Activated gamma-delta T cell (primary cell): ENCODE measurements at places on chromosomes 7 and 10.

GRCh38 chr10:104807581-104808310 is 166.7 kb downstream of the SORCS3 start:
- DNase-seq = no peak

DNA sequence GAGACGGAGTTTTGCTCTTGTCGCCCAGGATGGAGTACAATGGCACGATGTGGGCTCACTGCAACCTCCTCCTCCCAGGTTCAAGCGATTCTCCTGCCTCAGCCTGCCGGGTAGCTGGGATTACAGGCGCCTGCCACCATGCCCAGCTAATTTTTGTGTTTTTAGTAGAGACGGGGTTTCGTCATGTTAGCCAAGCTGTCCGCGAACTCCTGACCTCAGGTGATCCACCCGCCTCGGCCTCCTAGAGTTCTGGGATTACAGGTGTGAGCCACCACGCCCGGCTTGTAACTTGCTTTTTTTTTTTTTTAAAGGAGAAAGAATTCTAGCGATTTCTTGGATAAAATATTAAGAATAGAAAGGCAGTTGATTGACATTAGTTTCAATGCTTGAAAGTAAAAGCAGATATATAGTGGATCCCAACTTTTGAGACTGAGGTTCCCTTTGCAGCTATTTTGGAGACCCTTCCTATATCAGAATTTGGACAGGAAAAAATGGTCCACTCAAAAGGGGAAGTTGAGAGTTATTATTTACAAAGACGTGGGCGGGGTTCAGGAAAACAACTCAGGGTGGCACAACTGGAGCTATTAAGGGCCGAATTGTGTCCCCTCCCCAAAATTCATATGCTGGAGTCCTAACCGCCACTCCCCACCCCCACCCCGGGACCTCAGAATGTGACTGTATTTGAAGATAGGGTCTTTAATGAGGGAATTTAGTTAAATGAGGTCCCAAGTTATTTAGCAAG is 1.3 kb upstream of the ERCC6 start:
- DNase-seq = no peak

DNA sequence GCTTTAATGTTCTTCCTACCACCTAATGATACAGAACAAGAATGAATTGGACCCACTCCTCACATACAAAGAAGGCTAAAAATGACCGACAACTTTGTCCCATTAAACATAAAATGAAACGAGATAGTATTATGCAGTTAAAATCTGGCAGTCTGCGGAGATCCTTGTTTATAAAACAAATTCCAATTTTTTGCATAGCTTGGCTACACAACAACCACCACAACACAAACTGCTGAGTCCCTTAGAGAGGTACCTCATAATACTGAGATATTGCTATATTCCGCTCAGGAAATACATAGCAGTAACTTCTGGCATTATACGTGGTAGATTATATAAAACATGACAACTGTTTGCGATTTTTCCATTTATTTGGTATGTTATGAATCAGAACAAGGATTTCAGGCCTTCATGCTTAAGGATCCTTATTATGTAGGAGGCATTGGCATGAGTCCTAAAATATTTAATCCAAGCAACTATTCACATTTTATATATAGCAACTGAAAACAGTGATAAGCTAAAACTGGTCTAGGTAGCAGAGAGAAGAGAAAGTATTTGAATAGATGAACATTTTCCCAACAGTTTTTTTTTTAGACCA is 96.0 kb downstream of the ANK3 start:
- DNase-seq = no peak

DNA sequence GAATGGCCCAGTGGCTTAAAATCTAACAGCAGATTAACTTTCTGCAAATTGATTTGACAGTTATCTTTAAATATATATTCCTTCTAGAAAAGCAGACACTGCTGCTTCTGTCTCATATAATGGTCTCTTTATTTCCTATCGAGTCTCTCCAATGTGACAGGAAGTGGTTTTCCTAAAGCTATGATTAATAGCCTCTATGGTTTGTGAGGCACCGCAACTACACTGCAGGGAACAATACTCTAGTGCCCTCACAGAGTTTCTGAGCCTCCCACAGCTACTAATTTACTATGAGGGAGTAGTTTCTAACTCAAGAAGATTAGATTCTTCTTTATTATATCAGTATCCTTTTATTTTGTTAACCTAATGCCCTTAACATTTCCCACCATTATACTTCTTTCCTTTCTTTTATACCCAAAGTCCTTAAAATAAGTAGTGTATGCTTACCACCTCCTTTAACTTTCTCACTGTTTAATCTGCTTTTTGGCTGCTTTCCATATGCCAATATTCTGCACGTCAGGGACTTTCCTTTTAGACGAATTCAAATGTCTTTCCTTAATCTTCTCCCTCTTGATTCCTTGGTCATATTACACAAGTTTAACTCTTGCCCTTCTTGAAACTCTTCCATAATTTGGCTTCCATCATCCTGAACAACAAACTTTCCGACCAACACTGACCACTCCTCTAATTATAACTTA is 23.8 kb upstream of the AHR start:
- no peak for DNase-seq

- no peak for DNase-seq
Observed at GRCh38 chr7:44121761-44122420, 1.5 kb downstream of the POLD2 start.

GRCh38 chr10:78924319-78925003 is 144.3 kb upstream of the ZMIZ1 start:
- no peak for DNase-seq

GRCh38 chr10:127649642-127650041 is 87.3 kb upstream of the FOXI2 start:
- no peak for DNase-seq

- DNase-seq = no peak
Observed at GRCh38 chr7:1919539-1920265, 249.6 kb downstream of the ELFN1 start.

- DNase-seq = no peak
Observed at GRCh38 chr7:34165927-34166550, 260.7 kb downstream of the BMPER start.

DNA sequence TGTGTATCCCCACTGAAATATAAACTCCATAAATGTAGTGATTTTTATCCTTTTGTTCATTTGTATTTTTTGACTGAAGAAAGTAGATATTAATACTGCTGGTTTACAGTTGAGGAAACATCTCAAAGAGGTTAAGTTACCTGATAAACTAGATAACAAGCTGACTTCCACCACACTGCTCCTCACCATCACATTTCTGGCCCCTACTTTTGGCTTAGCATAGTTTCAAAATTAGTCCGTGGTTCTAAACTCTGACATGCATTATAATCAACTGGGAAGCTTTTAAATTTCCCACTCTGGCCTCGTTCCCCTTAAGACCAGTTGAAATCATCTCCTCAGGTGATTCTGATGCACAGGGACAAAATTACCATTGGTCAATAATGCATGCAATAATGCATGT is 43.5 kb downstream of the ANKIB1 start:
- DNase-seq = no peak

DNA sequence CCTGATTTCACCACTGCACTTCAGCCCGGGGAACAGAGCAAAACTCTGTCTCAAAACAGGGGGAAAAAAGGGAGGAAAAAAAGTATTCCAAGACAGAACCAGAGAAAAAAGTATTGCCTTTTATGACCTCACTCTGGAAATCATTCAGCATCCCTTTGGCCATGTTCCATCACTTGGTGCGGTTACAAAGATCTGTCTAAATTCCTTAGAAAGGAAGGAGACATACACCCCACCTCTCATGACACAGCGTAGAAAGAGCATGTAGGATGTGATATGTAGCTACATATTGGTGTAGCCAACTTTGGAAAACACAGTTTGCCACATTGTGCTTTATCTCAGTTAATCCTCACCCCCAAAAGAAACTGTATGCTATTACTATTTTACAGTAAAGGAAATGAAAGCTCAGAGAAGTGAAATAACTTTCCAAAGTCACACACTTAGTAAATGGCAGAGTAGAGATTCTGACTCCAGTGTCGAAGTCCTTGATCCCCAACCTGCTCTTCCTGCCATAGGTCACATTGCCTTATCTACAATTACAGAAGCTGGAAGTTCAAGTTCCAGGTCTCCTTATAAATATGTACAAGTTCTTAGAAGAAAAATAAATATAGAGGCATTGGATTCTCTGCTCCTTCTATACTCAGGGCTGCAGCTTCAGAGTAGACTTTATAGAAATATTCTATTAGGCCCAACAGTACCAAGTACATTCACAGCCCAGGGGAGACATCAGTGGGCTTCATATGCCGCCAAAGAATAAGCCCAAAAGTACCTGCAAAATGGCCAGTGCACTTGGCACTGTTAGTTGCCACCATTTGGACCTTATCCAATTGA is 91.6 kb upstream of the KMT2E start:
- DNase-seq = no peak

- no peak for DNase-seq
Observed at GRCh38 chr7:90607196-90607595, 11.1 kb downstream of the CDK14 start.

- no peak for DNase-seq
Observed at GRCh38 chr7:157990226-157990880, 597.3 kb downstream of the PTPRN2 start.

- no peak for DNase-seq
Observed at GRCh38 chr7:55470261-55470660, 102.0 kb downstream of the VOPP1 start.

DNA sequence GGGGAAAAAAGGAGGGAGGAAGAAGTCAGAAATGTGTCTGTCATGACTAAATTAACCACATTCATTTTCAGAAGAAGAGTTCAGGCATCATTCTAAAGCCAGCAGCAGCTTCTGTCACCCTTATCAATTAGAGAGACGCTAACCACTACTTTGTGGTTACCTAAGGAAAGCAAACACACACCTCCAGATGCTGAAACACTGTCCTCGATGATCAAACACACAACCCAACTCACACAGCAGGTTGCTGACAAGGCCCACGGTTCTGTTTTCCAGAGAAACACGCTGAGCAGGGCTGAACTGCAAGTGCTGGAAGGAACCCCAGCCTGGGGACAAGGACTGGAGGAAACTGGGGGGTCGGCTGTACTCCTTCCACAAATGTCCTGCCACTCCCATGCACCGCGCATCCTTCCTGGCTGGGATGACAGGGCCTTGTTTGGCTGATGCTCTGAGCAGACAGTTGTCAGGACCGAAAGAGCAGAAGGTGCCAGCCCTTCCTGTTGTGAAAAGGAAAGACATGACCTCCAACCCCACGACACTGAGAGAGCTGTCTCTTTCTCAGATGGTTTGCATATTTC is 36.6 kb downstream of the PRKCQ start:
- no peak for DNase-seq

DNA sequence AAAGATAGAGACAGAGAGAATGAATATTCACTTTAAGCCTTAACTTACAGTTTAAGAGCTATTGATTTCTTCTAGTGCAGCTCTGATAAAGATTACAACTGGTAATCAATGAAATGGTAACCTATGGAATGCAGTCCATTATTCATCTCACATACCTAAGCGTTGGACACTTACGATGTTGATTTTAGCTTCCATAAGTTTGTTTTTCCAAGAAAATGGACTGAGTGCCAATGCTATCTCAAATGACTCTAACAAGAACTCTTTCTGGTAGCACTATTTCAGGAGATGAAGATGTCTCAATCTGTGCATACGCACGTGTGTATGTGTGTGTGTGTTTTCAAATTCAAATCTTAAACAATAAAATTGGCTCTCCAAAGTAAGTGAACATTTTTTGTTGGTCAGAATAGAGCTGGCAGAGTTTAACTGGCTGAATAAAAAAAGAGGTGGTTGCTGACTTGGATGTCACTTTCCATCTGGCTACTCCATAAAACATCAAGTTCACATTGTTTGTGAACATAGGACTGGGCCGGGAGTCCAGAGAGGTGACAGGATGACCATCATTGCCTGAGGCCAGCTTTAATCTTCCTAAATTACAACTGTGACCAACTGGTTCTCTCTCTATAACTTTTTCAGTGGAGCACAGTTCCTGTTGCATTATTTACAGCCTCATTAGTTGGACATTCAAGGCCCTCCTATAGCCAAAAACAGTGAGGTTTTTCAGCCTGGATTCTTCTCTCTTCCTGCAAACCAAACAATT is 106.9 kb upstream of the CSTF2T start:
- DNase-seq = no peak

DNA sequence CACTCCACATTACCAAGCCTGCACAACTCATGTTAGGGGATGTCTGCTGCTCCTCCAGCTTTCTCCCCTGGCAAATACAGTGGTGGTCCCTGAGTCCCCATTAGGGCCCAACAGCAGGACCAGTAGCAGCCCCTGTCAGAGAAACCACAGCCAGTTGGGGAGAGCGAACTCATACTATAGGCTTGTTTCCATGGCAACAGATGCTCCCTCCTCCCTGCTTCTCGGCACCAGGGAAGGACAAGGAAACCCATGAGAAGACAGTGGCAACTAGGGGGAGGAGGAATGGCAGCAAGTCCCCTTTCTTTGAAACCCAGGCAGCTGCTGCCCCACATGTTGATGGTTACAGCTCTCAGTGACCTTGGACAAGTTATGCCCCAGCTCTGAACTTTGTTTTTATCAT is 326.4 kb downstream of the KCNMA1 start:
- no peak for DNase-seq

- DNase-seq = no peak
Observed at GRCh38 chr10:15735763-15736162, 16.0 kb upstream of the ITGA8 start.

DNA sequence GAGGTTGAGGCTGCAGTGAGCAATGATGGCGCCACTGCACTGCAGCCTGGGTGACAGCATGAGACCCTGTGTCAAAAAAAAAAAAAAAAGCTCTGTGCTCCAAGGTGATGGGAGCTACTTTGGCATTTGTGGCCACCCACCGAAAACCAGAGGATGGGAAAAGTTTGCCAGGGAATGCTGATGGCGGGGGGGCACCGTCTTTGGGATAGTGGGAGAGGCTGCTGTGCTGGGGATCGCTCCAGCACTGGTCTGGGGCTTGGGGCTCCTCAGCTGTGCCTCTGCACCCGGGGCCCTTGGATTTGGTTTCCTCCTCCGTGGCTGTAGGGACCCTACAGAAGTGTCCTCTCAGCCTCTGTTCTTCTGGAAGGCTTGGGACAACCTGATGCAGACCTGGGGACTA is 11.7 kb upstream of the RAMP3 start:
- no peak for DNase-seq

GRCh38 chr7:82961240-82961639 is 201.4 kb downstream of the PCLO start:
- DNase-seq = no peak

DNA sequence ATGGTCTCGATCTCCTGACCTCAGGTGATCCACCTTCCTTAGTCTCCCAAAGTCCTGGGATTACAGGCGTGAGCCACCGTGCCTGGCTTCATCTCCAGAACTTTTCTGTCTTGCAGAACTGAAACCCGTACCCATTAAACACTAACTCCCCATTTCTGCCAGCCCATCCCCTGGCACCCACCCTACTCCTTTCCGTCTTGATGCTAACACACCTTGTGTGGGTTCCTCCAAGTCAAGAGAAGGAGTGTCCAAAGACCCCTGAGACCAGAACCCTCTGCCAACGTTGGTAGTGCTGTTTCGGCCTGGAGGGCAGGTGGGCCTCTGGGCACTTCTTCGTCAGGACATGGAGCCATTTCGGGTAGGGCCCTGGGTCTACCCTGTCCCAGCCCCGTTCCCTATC is 83.6 kb downstream of the MGMT start:
- DNase-seq = no peak

- DNase-seq = no peak
Observed at GRCh38 chr10:110336111-110336721, 31.5 kb upstream of the SMNDC1 start.
